ENCODE measurements at places on chromosomes 5 and 9. TPM values are rescaled to one million over a fixed set of nuclear protein-coding genes. Genes with fewer than 3 reads are reported as not detected.

The IL4 gene
- not detected for total RNA-seq

The IL13 gene
- not detected for total RNA-seq

The RANBP3L gene
- total RNA-seq = 3.1 TPM

The ADAMTS19 gene
- total RNA-seq = 3.4 TPM

The MOB3B gene
- 28.1 TPM for total RNA-seq

The PGM5 gene
- 24.2 TPM for total RNA-seq

The TMEM203 gene
- 38.9 TPM for total RNA-seq

The GFI1B gene
- not detected for total RNA-seq

DNA sequence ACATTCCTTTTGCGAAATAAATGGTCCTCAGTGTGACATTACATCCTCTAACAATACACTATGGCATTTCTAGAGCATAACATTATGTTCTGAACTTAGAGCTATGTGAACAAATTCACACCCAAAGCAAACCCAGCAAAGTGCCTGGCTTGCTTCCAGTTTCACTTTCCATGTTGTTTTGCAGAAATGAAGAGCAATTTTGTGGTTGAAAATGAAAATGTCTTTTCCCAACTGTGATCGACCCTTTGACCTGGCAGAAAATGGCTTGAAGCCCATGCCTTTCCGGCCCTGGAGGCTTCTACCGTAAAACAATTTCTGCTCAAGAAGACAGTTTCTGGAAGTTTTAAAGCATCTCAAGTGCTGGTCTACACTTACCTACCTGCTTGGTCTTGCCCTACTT, 344.7 kb upstream of the RGMB start:
- no peaks in the 10 kb centered on the region for H3K36me3 ChIP-seq
- DNase-seq = peak; percentile 17
- no peak overlapping the region for H3K4me3 ChIP-seq
- H3K4me1 ChIP-seq = no peaks in the 10 kb centered on the region

GRCh38 chr9:109108318-109108717, 11.4 kb downstream of the TMEM245 start:
- H3K4me3 ChIP-seq = no peak overlapping the region
- no peaks in the 10 kb centered on the region for H3K27me3 ChIP-seq
- H3K36me3 ChIP-seq = no peaks in the 10 kb centered on the region
- DNase-seq = no peak

DNA sequence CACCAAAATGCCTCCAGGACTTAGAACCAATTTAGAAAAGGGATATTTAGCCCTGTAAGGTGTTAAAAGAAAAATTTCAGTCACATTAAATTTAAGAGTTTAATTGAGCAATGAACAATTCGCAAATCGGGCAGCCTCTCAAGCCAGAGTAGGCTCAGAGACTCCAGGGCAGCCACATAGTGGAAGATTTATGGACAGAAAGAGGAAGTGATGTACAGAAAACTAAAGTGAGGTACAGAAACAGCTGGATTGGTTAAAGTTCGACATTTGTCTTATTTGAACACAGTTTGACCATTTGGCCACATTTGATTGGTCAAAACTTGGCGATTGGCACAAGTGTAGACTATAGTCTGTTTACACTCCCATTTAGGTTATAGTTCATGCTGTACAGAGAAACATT, 525.9 kb upstream of the ZNF608 start:
- no peaks in the 10 kb centered on the region for H3K4me1 ChIP-seq
- no peak for DNase-seq
- H3K27me3 ChIP-seq = no peaks in the 10 kb centered on the region
- no peaks in the 10 kb centered on the region for H3K36me3 ChIP-seq
- H3K27ac ChIP-seq = no peak overlapping the region

- no peak overlapping the region for H3K27ac ChIP-seq
- no peak overlapping the region for H3K4me3 ChIP-seq
These were observed 39.0 kb downstream of the RGS3 start for GRCh38 chr9:113502427-113503034.

DNA sequence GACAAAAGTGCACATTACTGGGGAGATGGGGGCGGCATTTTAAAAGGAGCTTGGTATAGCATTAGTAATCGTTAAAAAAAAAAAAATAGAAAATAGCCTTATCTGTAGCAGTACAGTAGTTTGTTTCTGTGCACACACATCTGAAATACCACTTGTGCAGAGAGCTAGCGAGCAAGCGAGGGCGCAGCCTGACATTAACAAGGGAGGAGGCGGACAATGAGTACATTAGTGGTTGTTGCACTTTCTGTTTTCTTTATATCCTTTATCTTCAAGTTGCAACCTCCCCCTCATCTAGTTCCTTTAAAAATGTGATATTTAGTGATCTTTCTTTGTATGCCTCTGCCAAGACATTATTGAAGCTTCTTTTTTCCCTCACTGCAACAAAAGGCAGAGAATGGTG, 880 bp upstream of the PTPDC1 start:
- H3K27ac ChIP-seq = no peak overlapping the region
- DNase-seq = no peak
- H3K36me3 ChIP-seq = no peaks in the 10 kb centered on the region
- no peaks in the 10 kb centered on the region for H3K27me3 ChIP-seq
- H3K4me1 ChIP-seq = no peaks in the 10 kb centered on the region
- no peak overlapping the region for H3K4me3 ChIP-seq

DNA sequence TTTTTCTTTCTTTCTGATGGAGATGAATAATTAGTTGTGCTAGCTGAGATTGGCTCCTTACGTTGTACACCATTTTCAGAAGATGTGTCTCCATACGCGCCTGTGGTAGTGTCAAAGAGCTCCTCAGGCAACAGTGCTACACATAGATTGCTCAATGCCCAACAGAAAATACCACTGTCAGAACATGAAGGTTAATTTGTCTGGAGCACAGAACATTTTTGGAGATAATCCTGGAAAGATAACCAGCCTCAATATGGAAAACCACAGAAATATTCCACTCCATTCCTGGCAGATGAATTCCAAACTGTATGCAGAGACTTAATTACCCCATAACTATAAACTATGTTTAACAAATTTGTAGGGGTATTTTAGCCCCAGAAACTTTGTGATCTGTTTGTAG, 233.6 kb downstream of the MARCHF11 start:
- H3K4me1 ChIP-seq = no peaks in the 10 kb centered on the region
- H3K27me3 ChIP-seq = no peaks in the 10 kb centered on the region
- no peaks in the 10 kb centered on the region for H3K36me3 ChIP-seq
- no peak overlapping the region for H3K27ac ChIP-seq

- peaks cover 3% of the 10 kb centered on the region for H3K4me1 ChIP-seq
- no peak for DNase-seq
- no peaks in the 10 kb centered on the region for H3K36me3 ChIP-seq
- no peak overlapping the region for H3K27ac ChIP-seq
- H3K27me3 ChIP-seq = no peaks in the 10 kb centered on the region
- no peak overlapping the region for H3K4me3 ChIP-seq
These were observed 10.8 kb downstream of the NACC2 start for GRCh38 chr9:136084063-136084944.

GRCh38 chr5:67090040-67090439, 106.6 kb downstream of the CD180 start:
- H3K27ac ChIP-seq = no peak overlapping the region
- peaks cover 7% of the 10 kb centered on the region for H3K4me1 ChIP-seq
- no peak overlapping the region for H3K4me3 ChIP-seq
- DNase-seq = no peak
- H3K36me3 ChIP-seq = no peaks in the 10 kb centered on the region

DNA sequence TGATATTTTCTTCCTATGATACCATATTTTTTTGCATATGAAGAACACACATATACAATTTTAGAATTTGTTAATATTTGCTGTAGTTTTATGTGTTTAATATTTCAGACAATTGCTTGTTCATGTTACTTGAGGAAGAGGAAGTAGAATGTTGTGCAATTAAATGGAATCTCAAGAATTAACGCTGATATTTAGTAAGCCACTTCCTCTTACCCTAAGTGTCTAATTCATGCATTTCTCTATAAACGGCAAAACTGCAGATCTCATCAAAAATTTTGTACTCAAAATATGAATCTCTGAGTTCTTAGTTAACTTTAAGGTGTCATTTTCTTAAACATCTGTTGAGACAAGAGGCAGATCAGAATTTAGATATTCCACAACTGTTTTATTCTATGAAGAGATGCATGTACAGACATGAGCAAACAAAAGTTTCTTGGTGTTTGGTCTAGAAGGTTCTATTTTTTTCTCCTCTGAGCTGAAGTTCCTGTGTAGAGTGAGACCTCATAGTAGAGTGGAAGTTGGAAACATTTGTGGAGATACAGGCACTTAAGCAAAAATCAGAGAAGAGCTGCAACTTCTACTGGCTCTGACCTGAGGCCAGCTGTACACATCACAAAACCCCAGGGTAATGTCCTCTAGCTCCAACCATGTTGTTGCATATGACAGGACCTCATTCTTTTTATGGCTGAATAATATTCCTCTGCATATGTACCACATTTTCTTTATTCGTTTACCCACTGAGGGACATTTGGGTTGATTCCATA, 16.6 kb upstream of the TGFBI start:
- H3K36me3 ChIP-seq = no peaks in the 10 kb centered on the region
- no peak overlapping the region for H3K4me3 ChIP-seq
- H3K4me1 ChIP-seq = no peaks in the 10 kb centered on the region
- H3K27me3 ChIP-seq = no peaks in the 10 kb centered on the region
- no peak overlapping the region for H3K27ac ChIP-seq
- no peak for DNase-seq

- H3K27me3 ChIP-seq = no peaks in the 10 kb centered on the region
- no peak overlapping the region for H3K4me3 ChIP-seq
- no peak overlapping the region for H3K27ac ChIP-seq
- DNase-seq = no peak
These were observed 37.8 kb upstream of the KIF2A start for GRCh38 chr5:62268234-62268633.

DNA sequence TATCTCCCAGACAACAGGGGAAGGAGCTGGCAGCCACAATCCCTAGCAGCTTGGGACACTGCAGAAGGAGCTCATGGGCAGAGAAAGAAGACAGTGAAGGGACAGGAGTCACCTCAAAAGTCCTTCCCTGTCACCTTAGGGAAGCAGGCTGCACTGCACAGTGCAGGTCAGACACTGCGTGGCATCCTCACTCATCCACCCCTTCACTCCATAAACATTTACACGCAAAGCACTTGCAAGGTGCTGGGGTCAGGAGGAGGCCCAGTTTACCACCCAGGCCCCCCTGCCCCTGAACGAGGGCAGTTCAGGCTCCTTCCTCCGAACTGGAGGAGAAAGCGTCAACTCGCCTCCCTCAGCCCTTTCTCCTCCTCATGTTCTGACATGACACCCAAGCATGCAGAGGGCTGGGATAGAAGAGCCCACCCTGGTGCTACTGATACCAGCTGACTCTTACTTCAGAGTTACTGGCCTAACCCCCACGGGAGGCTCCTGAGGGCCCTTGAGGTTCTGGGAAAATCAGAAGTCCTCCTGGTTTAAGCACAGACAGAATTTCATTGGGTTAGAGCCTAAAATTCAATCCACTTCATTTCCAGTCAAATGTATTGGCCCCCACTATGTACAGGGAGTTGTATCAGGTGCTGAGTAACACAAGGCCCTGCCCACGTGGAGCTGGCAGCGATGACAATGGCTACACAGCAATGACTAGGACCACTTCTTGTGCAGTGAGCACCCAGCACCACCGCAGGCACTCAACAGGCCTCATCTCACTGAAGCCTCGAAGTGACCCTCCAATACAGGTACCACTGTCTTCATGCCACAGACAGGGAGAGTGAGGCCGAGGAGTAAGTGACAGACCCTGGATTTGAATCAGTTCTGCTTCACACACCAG, 70.4 kb downstream of the RAPGEF1 start:
- no peak overlapping the region for H3K27ac ChIP-seq
- no peaks in the 10 kb centered on the region for H3K36me3 ChIP-seq
- no peak for DNase-seq
- no peaks in the 10 kb centered on the region for H3K27me3 ChIP-seq
- H3K4me3 ChIP-seq = no peak overlapping the region

- no peak overlapping the region for H3K27ac ChIP-seq
- DNase-seq = no peak
- no peak overlapping the region for H3K4me3 ChIP-seq
- peaks cover 3% of the 10 kb centered on the region for H3K4me1 ChIP-seq
- no peaks in the 10 kb centered on the region for H3K36me3 ChIP-seq
These were observed 119.5 kb downstream of the SYK start for GRCh38 chr9:90921104-90921503.

GRCh38 chr5:167710444-167711073, 580.9 kb upstream of the WWC1 start:
- H3K4me1 ChIP-seq = peaks cover 2% of the 10 kb centered on the region
- H3K36me3 ChIP-seq = no peaks in the 10 kb centered on the region
- no peak overlapping the region for H3K27ac ChIP-seq
- no peak for DNase-seq
- no peak overlapping the region for H3K4me3 ChIP-seq
- H3K27me3 ChIP-seq = no peaks in the 10 kb centered on the region

- no peaks in the 10 kb centered on the region for H3K36me3 ChIP-seq
- no peak overlapping the region for H3K27ac ChIP-seq
- H3K4me3 ChIP-seq = no peak overlapping the region
- no peaks in the 10 kb centered on the region for H3K27me3 ChIP-seq
- DNase-seq = no peak
These were observed 110.1 kb upstream of the ABCA1 start for GRCh38 chr9:105038051-105038450.

GRCh38 chr9:108874058-108874788, 12.2 kb downstream of the ACTL7A start:
- no peak overlapping the region for H3K27ac ChIP-seq
- no peak for DNase-seq
- H3K4me1 ChIP-seq = no peaks in the 10 kb centered on the region
- no peaks in the 10 kb centered on the region for H3K36me3 ChIP-seq

- no peaks in the 10 kb centered on the region for H3K36me3 ChIP-seq
- H3K27me3 ChIP-seq = no peaks in the 10 kb centered on the region
- H3K4me1 ChIP-seq = no peaks in the 10 kb centered on the region
These were observed 17.4 kb downstream of the TRIM32 start for GRCh38 chr9:116704470-116704869.

DNA sequence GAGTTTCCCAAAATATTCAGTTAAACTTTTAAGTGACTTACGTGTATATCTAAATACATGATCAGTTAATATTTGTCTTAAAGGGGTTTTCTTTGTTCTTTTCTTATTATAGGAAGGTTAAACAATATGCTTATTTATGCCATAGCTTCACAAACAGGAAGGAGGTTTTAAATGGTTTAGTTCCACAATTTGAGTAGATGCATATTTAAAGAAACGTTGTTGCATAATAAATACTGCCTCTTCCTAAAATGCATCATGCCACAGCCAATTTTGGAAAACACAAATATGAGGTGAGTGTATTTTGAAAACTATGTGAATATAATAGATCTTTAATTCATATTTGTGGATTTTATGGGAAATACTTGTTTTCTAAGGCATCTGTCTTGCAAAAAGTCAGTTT, 2.5 kb upstream of the ADRB2 start:
- no peaks in the 10 kb centered on the region for H3K36me3 ChIP-seq
- no peak for DNase-seq
- no peak overlapping the region for H3K4me3 ChIP-seq
- H3K27ac ChIP-seq = no peak overlapping the region
- H3K4me1 ChIP-seq = no peaks in the 10 kb centered on the region
- H3K27me3 ChIP-seq = no peaks in the 10 kb centered on the region

GRCh38 chr5:14339468-14339867, 196.3 kb downstream of the TRIO start:
- H3K27ac ChIP-seq = no peak overlapping the region
- DNase-seq = no peak
- no peaks in the 10 kb centered on the region for H3K27me3 ChIP-seq
- H3K4me3 ChIP-seq = no peak overlapping the region
- peaks cover 2% of the 10 kb centered on the region for H3K4me1 ChIP-seq
- no peaks in the 10 kb centered on the region for H3K36me3 ChIP-seq

Data from ovary (tissue), 10 donors.